ENCODE measurements at places on chromosomes 3 and 15. TPM values are rescaled to one million over a fixed set of nuclear protein-coding genes. Genes with fewer than 3 reads are reported as not detected.

- no peak for DNase-seq
Measured at GRCh38 chr3:138460536-138461205, 26.3 kb downstream of the ESYT3 start.

SLC28A1 gene
- polyA plus RNA-seq: 64.6 TPM

LRRC3B gene
- polyA plus RNA-seq: not detected

DNA sequence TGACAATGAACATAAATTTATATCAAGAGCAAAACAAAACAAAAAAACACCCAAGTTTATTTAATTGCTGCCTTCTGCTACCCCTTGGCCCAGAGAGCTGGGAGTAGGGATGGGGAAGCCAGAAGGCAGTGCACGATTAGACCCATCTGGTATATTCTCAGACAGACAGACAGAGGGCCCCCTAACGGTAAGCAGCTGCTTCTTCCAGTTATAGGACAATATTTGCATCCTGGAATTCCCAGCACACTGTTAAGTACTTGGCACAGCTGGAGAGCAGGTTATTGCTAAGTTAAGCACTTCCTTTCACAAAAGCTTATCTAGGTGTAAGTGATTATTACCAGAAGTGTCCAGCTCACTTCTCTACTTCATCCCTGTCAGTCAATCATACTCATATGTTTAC lies 39.3 kb downstream of the C2CD4B start:
- DNase-seq: peak; percentile 69

DNA sequence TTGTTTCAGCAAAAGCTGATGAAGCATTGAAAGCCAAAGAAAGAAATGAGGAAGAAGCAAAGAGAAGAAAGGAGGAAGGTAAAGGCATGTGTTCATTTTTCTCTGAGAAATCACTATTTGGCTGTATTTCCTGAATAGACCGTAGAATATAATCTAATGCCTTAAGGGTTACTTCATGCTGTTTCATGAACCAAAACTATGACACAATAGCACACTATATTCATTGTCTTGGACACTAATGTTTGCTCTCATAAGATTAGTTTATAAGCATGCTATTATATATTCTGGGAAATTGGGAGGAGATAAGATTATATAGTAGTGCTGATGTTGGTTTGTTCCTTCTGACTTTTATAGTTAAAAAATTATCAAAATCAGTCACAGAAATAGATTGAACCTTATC lies 110.1 kb upstream of the MLF1 start:
- no peak for DNase-seq

DNA sequence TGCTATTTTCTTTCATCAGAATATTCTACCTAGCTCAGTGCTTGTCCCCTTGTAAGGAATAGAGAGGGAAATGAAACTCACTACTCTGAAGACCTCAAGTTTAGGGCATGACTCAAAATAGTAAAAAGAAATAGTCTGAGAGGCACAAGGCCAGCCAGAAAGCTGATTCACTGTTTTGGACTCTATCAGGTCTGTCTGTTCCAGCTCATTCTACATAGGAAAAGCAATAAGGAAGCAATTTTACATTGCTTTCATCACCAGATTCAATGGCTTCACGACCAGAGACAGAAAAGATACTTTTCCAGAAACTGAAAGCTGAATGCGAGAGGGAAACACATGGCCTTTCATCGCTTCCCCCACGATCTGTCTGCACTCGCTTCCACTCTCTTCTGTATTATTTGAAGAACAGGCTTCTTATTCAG lies 276.0 kb downstream of the GBE1 start:
- peak; percentile 5 for DNase-seq

ZDHHC3 gene
- polyA plus RNA-seq: 61.8 TPM

All from small intestine (tissue), 16 donors.